ENCODE measurements at places on chromosomes 6 and 20.

GRCh38 chr20:57654363-57654997, 34.3 kb upstream of the ZBP1 start:
- peak; percentile 36 for DNase-seq

DNA sequence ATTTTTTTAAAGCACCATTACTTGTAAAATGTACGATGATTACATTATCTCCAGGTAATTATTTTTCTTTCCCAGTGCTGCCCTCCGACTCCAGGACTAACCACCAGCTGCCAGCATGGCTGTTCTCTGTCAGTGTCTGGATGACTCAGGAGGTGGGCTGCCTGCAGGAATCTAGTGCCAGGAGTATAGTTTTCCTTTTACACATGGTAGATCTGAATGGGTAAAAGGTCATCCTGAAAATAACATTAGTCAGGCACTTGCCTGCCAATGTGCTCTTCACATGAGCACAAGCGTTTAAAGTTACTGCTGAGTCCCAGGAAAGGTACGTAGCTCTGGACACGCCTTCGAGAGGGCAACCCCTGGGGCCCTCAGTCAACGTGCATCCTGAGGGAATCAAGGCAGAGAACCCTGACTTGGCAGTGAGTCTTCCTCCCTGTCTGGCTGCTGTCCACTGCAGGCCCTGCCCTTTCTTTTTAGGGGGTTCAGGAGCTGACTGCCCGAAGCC, 2.4 kb downstream of the DYNLT1 start:
- DNase-seq = no peak

DNA sequence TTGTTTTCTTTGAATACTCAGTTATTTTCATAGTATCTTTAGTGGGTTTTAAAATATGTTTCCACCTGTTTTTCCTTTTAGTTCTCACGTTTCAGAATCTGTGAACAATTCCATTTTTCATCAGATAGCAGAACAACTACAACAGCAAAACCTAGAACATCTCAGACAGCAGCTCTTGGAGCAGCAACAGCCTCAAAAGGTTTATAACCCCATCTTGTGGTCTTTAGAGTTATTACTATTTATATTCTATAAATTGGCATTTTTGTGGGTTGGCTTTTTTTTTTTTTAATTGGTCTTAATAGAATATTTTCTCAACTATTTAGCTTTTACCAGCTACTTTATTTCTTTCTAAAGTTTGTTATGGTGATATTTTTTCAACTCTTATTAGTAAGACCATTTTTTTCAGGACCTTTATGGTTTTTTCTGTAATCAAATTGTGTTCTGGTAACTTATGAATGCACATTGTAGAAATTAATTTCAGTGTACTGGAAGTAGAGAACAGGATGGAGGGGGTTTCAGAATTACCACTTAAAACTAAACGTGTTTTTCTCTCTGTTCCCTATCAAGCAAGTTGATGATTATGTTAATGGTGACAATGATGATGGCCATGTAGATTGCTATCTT, 72.2 kb downstream of the SCAF8 start:
- DNase-seq = no peak

DNA sequence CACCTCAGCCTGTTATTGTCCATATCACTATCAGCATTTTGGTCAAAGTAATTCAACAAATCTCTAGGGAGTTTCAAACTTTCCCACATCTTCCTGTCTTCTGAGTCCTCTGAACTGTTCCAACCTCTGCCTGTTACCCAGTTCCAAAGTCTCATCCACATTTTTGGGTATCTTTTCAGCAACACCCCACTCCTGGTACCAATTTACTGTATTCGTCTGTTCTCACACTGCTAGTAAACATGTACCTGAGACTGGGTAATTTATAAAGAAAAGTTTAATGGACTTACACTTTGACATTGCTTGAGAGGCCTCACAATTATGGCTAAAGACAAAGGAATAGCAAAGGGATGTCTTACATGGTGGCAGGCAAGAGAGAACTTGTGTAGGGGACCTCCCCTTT, 224.2 kb downstream of the ADGRB3 start:
- no peak for DNase-seq

DNA sequence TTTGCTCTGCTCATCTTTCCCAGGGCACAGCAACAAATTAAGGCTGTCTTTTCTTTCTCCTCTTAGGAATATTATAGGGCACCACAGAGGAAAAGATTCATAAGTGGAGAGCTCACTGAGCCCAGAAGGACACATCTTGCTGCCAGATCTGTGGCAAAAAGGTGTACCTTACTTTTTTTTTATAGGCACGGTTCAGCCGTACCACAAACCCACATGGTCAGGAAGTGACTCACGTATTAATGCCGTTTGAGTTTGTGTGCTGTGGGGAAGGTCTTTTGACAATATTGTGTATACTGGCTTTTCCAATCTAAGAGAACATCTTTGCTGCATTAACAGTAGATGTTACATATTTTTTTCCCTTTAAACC, 28.4 kb downstream of the PAQR8 start:
- no peak for DNase-seq

- no peak for DNase-seq
These were observed 26.7 kb downstream of the NPEPL1 start for GRCh38 chr20:58719258-58719657.

DNA sequence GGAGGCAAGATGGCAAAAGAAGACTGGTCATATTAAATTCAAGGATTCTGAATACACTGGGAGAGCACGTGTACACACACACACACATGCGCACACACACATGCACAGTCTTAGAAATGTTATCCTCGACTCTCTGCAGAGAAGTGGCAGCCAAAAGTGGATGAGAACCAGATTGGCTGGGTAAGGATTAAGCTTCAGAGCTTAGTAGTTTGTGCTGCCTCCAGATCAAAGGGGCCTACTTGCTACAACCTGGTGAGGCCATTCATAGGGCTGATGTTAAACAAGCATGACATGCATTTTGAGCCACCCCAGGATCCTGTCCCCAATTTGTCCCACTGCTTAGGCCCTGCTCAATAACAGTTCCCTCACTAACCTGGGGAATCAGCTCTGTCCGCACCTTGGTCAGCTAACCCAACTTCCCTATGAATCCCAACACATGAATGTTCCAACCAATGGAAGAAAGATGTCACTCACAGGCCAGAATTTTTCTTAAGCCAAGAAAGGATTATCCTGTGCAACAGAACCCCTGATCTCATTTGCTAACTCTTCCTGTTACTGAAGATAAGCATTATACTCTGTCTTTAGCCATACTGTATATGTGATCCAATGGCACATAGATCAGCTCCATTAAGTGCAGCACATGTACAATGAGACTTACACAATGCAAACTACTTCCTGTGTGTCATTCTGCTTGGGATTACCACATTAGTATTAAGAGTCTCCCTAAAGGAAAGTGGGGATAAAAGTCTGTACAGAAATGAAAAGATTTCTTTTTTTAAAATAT, 31.0 kb downstream of the TOMM6 start:
- no peak for DNase-seq

DNA sequence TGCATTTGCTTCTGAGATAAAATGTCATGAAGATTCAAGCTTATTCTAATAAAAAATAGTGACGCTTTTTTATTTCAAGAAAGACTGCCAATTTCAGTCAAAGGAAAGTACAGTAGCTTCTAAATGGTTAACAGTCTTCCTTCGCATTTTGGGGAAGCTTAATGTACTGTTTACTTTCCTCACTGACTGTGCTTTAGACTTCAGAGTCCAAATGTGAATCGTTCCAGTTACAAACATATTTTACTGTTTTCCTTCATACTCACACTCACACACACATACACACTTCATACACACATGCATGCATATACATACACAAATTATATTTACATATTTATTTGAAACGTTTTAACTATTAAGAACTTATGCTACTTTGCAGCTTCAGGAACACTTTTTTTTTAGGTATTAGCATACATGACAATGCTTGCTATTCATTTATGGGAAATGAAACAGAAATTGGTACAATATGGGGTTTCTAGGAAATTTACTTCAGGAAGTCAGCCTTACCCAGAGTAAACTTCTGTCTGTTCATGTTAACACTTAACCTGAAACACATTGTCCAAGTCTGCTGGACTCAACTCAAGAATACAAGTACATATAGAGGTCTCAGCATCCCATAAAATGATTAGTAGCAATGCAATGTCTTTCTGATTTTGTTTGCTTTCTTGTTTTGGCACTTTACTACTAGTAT, 145.4 kb downstream of the RPS12 start:
- DNase-seq = no peak

GRCh38 chr6:137780447-137781034, 86.5 kb upstream of the TNFAIP3 start:
- DNase-seq = no peak

DNA sequence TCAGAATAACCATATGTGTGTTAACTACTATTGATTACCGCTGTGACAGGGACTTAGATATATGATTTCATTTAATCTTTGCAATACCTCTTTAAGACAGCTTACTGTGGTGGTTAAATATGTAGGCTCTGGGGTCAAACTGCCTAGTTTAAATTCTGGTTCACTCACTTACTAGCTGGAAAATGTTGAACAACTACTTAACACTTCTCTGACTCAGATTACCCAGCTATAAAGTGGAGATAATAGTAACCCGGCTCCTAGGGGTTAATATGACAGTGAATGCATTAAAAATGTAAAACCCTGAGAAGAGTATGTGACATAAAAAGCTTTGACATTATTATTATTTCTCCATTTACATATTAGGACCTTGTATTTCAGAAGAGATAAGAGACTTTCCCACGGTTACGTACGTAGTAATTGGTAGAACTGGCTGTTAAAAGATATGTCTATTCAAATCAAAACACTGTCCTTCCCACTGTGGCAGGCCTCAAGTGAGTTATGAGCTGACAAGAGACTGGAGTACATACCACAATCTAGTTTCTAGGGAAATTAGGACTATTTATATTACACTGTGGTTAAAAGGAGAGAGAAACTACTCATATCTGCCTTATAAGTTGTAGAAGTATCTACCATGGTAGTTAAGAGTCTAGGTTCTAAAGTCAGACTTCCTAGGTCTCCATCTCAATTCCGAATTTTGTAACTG, 4.4 kb upstream of the PLCB1 start:
- no peak for DNase-seq

- DNase-seq = no peak
These were observed 37.3 kb downstream of the PDE7B start for GRCh38 chr6:135888818-135889217.

DNA sequence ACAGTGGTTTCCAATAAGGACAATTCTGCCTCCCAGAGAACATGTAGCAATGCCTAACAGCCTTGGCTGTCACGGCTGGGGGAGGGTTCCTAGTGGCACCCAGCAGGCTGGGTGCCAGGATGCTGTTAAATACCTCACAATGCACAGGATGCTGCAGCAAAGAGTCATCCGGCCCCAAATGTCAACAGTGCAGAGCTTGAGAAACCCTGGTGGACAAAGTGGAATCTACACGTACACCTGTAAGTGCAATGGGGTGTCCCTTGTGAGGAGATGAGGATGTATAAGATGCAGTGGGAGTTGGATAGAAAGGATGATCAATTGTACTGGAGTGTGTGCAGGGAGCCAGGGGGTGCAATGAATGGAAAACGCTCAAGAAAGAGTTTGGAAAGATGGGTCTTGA, 142.4 kb downstream of the FNDC1 start:
- DNase-seq = no peak

- no peak for DNase-seq
These were observed 2.1 kb downstream of the NFYA start for GRCh38 chr6:41074692-41075436.

DNA sequence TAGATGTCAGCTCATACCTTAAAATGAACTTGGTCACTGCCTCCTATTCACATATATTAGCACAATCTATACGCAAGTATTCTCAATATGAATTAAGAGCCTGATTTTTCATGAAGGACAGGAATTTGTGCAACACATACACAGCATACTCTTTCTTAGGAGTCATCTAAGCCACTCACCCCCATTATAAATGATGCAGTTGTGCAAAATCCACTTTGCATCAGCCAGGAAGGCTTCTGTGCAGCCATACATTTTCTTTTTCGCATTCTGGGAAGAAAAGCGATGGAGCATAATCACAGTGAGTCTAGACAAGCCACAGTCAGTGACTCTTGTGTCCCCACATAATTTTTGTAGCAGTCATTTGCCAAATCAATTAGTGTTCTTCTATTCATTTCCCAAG, 66.5 kb downstream of the ZMYND8 start:
- DNase-seq = no peak

GRCh38 chr20:2305479-2305878, 9.7 kb downstream of the TGM3 start:
- no peak for DNase-seq

DNA sequence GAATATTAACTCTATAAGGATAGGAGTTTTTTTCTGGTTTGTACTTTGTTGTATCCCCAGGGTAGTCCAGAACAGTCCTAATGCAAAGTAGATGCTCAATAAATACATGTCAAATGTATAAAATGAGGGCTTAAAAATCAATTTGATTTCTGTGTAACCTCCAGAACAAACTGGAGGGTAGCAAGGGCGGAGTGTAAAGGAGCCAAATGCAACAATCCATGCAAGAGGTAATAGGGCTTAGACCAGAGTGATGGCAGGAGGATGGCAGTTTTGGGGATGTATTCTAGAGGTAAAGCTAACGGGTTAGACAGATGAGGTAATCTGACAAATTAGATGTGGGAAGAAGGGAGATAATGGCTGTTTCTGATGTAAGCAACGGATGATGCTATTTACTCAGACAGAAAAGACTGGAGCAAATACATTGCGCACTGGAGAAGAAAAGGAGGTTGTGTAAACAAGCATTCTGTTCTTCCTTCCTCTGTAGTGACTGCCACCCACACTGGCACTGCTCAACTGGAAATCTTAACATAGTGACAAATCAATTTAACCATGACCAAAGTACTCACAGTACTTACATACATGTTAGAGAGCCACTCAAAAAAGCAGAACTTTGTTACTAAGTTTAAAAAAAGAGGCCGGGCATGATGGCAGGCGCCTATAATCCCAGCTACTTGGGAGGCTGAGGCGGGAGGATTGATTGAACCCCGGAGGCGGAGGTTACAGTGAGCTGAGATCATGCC, 2.0 kb downstream of the ZNF318 start:
- no peak for DNase-seq

GRCh38 chr6:1222728-1223595, 88.9 kb upstream of the FOXQ1 start:
- no peak for DNase-seq

- no peak for DNase-seq
These were observed 293.1 kb downstream of the CDH4 start for GRCh38 chr20:61544910-61545889.

DNA sequence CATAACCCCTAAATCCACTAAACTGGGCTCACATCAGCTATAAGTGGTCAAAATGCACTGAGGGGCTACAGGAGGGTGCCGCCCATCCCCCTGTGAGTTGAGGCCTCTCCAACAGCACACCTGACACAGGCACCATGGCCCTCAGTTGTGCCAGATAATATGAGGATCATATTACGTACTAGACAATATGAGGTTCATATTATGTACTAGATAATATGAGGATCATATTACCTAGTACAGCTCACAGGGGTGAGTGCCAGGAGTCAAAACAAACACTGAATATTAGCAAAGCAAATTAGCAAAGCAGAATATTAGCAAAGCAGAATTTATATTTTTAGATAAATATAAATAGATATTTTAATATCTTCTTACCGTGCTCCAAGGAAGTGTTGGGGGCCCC, 35.3 kb downstream of the CD24 start:
- no peak for DNase-seq
